ENCODE measurements at places on chromosomes 4 and X. TPM values are rescaled to one million over a fixed set of nuclear protein-coding genes. Genes with fewer than 3 reads are reported as not detected.

The FAM156A gene
- polyA plus RNA-seq, result 15.7 TPM

GRCh38 chr4:94827481-94828110, 69.8 kb downstream of the BMPR1B start:
- DNase-seq, result no peak

GRCh38 chr4:143311924-143312323, 24.8 kb upstream of the GAB1 start:
- DNase-seq, result no peak

DNA sequence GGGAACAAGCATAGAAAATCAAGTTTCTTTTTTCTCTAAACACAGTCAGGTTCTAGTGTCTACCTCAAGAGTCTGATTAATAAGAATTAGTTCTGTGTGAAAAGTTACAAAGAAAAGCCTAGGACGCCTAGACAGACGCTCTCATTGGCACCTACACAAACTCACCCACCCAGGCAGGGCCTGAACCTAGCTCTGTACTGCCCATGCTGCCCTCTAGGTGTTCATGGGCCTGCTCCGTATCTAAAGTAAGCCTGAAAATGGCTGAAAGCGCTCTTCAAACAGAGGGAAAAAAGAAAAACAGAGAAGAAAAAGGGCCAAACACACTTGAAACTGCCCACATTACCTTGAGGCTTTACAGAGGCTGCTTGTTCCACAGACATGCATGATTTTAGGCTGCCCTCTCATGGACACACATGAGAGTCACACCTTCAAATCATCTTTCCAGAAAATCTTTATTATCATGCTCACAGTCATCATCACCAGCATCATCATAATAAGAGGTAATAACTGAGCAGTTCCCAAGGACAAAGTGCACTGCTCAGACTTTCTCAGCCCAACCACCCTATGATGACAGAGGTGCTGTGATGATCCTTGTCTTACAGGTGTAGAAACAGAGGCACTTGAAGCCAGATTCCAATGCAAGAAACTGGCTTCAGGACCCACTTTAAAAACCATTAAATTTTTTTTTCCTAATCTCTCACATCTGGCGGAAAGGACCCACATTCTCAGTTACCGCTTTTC, 49.6 kb downstream of the MAP7D2 start:
- DNase-seq, result no peak

The F11 gene
- not detected for polyA plus RNA-seq

- no peak for DNase-seq
Measured at GRCh38 chrX:52874661-52875060, 6.8 kb upstream of the XAGE3 start.

- no peak for DNase-seq
Measured at GRCh38 chrX:107599450-107599861, 28.9 kb upstream of the PRPS1 start.

DNA sequence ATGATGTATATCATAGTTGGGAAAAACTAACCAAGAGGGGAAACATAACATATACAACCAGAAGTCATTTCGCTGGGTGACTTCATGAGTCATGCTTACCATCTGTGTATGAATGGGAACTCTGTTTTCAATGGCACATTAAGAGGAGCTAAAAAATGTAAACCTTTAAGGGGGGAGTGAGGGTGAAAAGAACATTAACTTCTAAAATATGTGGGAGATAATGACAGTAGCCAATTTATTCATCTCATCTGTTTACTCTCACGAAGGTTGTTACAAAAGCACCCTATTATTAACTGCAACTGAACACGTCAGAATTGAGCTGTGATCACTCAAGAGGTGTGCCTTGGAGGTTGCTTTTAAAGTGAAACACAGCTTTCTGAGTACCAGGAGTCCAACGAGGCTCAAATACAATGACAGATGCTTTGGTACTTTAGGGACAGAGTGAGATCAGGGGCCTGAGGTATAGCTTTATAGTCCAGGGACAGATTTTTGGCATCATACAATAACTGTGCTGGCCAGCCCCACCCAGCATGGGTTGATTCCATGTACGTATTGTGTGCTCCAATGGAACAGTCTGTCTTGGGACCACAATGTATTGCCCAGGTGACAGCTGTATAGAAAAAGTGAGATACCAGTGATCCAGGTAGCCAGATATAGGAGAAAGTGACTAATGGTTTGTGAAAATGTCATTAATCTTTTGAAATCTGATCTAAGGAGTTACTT, 107.3 kb downstream of the AMMECR1 start:
- no peak for DNase-seq

GRCh38 chrX:48933757-48934156, 14.9 kb upstream of the PIM2 start:
- DNase-seq, result no peak

The CSN1S1 gene
- 0.20 TPM for polyA plus RNA-seq

The FNIP2 gene
- 14.4 TPM for polyA plus RNA-seq
